ENCODE measurements at places on chromosomes 4 and X.

GRCh38 chrX:121052122-121052521, 4.7 kb downstream of the GLUD2 start:
- no peak for DNase-seq

- DNase-seq: no peak
Measured at GRCh38 chrX:70079297-70079696, 17.0 kb downstream of the OTUD6A start.

- no peak for DNase-seq
Measured at GRCh38 chrX:24658421-24658820, 11.3 kb upstream of the PCYT1B start.

DNA sequence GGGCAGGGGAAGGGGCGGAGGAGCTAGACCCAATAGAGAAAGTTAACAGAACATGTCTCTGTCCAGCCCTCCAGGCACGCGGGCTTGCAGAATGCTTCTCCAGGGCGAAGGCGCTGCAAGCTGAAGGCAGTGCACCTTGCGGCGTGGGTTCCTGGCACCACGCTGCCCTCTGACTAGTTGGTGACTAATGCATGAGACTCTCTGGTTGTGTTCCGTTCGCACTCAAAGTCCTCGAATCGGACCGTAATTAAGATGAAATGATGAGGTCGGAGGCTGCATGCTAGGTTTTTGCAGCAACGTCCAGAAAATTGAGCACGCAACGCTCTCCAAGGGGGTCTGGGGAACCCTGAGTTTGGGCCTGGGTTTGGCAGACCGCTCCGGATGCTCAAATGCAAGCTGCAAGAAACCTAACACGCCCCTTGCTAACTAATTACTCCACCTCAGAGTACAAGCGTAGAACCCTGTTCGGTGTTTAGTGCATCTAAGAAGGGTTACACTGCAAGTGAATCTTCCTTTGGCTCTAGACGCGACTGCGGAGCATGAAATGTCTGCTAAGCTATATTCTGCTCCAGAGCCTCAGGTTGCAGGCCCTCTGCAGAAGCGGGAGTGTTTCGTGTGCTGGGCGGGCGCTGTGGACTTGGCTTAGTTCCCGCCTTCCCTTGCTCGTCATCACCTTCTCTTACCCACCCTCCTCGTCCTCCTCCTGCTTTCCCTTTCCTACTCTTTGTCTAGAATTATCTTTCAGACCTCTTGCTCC, 57.1 kb upstream of the NKAP start:
- no peak for DNase-seq

- DNase-seq: no peak
Measured at GRCh38 chr4:48778431-48779094, 1.5 kb downstream of the FRYL start.
